Activated T-helper 1 cell treated with anti-CD3 and anti-CD28 coated beads, Interleukin-2, amount 50 U/mL, for 16 hours (primary cell): ENCODE measurements at places on chromosomes 3 and 15.
A peak's percentile ranks its signal among the peaks of the same experiment; 100 is the strongest.

- no peak for DNase-seq
These were observed 161.9 kb downstream of the STAC start for GRCh38 chr3:36542186-36542585.

DNA sequence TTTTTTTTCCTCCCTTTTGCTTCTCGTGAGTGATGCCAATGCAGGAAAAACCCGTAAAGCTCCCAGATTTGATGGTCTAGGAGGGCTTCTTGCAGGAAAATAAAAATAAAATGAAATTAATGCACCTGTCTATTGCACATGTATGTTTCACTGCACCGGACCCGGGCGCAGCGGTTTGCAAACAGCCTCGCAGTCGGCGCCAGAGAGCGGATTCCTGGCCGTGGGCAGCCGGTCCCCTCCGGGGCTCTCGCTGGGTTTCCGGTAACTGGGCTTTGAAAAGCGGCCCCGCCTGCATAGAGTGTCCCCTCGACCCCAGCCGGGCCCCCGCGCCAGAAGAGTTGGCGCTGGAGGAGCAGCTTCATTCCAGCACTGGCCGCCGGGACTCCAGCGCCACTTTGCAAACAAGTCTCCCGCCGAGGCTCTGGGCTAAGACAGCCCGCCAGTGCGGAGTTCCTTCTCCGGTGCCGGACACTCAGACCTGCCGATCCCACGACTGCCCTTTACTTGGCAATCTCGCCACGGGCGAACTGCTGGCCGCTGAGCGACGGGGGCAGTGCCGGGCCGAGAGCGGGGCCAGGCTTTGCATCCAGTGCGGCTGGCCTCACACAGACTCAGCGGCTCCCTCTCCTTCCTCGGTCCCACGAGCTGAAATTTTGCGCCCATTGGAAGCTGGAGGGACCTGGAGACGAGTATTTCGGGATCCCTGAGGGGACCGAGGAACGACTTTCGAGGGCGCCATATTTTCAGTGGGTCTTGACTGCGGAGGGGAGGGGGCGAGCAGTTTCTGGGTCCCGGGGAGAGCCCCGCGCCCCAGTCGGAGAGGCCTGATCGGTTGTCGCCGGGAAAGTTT, 225.9 kb upstream of the C2CD4B start:
- DNase-seq = no peak

- DNase-seq = no peak
These were observed 359.9 kb downstream of the LRTM1 start for GRCh38 chr3:54567949-54568348.

DNA sequence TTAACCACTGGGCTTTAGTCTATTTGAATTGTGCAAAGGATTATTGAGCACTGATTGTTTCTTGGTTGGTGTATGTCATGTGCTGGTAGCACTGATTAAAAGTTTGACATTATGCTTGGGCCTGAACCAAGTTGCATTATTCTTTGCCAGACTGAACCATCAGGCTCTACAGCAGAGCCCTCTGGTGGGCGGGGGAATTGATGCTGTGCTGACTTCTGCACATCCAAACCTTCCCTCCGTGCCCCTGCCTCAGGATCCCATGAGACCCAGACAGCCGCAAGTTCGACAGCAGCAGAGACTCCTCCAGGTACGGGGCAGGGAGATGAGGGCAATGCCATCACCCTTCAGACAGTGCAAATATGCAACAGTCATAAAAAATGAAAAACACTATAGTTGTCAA, 28.4 kb upstream of the P2RY12 start:
- no peak for DNase-seq

- DNase-seq = no peak
These were observed 8.2 kb downstream of the TKT start for GRCh38 chr3:53247619-53248018.

GRCh38 chr15:88247914-88248313, 8.6 kb downstream of the NTRK3 start:
- no peak for DNase-seq

DNA sequence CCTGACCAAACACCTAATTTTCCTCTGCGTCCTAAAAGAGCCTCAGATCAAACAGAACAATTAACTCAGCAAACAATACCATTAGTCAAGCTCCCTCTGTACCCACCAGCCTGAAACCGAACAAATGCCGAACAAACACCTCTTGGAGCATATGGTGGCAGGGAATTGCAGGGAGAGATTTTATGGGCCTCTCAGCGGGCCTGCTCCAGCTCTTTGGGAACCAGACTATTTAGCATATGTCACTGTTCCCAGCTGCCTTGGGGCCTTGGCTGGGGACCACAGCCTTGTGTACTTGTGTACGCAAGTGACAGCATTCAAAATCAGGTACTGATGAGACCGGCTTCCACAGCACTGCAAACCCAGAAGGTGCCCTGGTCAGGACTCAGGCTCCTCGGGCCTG, 388.8 kb upstream of the PPP2R3A start:
- DNase-seq = no peak

DNA sequence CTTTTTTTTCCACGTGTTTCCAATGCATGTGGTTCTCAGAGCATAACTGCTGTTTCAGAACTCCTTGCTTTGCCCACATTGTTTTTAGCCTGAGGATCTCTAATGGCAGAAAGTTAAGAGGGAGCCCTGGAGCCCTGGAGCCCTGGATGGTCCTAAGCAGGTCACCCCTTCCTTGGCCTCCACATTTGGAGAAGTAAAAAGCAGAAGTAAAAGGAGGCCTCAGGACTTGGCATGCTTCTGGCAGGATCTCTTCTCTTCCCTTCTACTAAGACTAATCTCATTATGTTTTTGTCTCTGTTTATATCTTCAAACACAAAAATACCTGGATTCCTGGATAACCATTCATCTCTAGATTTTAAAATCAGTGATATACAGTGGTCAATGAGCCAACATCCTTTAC, 50.1 kb downstream of the P2RY1 start:
- DNase-seq = no peak

DNA sequence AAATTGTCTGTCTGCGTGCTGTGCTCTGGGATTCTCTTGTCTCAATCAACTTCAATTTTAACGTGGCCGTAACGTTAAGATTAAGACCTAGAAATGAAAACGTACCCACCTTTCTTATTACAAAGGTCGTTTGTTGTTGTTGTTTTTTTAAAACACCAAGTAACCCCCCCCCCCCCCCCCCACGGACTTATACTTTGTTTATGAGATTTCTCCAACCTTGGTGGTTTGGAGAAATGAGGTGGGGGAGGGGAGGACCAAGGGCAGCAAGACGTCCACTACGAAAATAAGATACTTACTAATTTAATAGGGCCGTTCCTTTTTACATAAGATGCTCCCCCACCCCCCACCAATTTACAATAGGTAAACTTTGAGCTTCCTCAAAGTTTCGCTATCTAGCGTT, 244.4 kb upstream of the TOPAZ1 start:
- DNase-seq = no peak

- no peak for DNase-seq
These were observed 129.1 kb downstream of the TPRA1 start for GRCh38 chr3:127461286-127461910.

- peak; percentile 33 for DNase-seq
These were observed 52.3 kb upstream of the CHRNA7 start for GRCh38 chr15:31977812-31978661.

- DNase-seq = no peak
These were observed 316.6 kb downstream of the EDEM1 start for GRCh38 chr3:5504135-5504534.

- no peak for DNase-seq
These were observed 126.5 kb downstream of the DGKG start for GRCh38 chr3:186235554-186235953.

DNA sequence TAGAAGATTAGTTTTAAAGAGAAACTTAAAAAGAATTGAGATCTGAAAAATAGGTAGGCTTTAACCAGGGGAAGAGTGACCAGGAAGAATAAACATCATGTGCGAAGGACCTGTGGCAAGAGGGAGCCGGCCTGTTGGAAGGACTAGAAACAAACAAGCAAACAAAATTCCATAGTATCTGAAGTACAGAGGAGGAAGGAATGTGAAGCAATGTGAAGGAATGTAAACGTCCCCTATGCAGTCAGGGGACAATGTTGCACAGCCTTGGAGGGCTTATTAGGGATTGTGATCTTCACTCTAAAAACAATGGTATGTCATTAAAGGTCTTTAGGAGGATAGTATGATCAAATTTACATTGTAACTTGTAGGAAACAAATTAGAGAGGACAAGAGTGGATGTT, 84.4 kb upstream of the PLCL2 start:
- no peak for DNase-seq

DNA sequence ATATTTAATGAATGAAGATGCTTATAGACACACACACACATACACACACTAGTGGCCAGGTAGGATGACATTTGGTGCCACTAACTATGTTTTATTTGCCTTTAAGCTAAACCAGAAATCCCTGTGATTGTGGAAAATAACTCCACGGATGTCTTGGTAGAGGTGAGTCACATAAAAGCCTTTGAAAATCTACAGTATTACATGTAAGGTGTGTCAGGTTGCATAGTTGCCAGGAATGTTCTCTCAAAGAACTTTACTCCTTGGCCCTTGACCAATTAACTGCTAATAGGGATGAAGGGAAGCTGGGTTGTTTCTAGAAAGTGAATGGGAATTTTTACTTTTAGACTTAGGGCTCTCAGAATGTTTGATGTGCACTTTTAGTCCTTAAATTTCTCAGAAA, 9.9 kb downstream of the ZBED2 start:
- DNase-seq = no peak

GRCh38 chr3:120370463-120370862, 21.3 kb upstream of the LRRC58 start:
- DNase-seq = no peak

DNA sequence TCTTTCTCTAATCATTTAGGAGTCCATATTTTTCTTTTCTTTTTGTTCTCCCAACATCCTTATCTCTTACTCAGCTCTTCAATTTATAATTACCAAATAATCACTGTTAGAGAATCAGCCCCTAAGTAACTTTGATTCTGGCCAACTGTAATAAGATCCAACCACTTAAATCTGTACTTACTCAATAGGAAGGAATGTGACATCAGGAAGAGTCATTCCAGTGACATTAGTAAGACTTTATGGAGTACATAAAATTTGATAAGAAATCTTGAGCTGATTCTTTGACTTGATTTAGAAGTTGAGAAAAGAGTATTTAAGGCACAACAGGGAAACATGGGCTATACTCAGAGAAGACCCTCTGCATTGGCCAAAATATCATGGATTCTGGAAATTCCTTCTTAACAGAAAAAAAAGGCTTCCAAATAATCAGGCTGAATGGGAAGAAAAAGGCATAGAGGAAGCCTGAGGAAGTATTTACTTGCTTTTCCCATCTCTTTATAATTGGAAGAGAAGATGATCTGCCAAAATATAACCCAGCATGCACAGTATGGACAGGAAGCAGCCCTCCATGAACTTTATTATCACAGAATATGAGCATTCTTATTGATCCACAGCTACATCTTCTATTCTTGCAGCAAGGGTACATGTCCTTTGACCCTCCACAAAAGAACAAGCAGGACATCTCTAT, 289.7 kb upstream of the TPRG1 start:
- DNase-seq = no peak

DNA sequence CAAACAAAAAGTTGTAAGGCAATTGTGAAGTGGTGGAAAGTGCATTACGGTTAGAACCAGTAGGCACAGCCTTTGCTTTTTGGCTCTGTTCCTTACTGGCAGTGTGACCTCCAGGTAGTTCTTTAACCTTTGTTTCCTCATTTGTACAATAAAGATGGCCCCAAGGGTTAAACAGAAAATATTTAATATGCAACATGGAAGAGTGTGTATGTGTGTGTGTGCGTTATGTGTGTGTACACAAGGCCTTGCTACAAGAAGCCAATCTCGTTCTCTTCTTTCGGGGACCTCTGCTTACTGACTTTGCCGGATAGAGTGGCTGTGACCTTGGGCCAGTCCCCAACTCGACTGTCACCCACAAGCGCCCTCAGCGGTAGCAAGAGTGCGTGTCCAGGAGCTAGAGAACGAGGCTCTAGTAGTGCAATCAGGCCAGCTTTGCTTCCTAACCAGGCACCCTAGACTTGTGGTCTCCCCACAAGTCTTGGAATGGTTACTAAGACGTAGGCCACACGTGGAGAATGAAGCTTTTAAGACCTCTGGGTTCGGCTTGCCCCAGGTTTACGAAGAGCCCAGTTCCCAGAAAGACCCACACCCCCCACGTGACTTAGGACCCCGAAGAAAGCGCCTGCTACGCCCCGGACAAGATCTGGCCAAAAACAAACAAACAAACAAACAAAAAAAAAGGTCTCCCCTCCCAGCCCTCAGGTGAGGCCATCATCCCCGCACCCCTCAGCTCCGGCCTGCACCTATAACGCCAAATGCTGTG, 593 bp downstream of the CIAO2A start:
- no peak for DNase-seq

- no peak for DNase-seq
These were observed 238.1 kb upstream of the STT3B start for GRCh38 chr3:31294430-31295149.

- no peak for DNase-seq
These were observed 5.9 kb upstream of the GRAMD2A start for GRCh38 chr15:72203507-72203837.

DNA sequence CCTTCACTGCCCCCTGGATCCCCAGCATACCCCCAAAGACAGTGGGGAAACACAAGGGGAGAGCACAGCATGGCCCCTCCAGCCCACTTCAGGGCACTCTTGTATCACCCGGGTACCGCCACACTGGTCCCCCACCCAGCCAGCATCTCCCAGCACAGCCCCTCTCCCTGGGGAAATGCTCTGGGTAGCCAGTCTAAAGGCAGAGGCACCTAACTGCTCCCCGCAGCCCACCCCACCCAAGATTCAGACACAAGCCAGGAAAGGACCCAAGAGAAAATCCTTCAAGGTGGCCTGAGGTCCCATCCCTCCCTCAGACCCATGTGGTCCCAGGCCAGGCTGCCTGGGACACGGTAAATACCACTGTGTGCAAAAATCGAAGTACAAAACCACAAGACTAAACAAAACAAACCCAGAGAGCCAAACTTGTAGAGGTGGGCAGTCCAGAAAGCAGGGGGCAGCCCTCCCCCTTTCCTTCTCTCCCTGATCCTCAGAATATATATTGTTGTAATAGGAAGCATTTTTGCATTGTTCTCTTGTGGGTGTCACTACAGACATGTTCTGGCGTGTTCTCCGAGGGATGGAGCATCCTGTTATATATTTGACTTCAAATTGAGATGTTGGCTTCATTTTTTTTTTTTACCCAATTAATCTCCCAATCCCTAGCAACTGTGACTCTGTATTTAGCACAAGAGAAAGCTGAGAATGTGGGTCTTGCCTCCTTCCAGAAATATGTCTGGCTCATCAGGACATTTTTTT, 51.7 kb downstream of the GRIP2 start:
- no peak for DNase-seq

DNA sequence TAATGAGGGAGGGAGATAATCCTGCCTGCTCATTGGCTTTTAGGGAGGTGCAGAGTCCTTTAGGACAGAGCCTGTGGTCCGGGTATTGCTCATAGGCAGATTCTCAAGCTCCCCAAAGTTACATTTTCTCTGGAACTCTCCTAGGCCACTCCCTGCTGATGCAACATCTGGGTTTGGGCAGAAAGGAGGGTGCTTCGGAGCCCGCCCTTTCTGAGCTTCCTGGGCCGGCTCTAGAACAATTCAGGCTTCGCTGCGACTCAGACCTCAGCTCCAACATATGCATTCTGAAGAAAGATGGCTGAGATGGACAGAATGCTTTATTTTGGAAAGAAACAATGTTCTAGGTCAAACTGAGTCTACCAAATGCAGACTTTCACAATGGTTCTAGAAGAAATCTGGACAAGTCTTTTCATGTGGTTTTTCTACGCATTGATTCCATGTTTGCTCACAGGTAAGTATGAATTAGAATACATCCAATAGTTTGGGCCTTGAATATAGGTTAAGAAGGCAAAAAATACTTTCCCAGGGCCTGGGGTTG, at the start of gene IL20RB:
TSS of gene IL20RB (plus strand) at position 233 of the 538 bp plus-strand sequence. CDS start at position 364, 131 bp downstream.
- no peak for DNase-seq
